Gastroesophageal sphincter (tissue), 4 donors: ENCODE measurements at places on chromosomes 2 and 18. TPM values are rescaled to one million over a fixed set of nuclear protein-coding genes. Genes with fewer than 3 reads are reported as not detected.
A peak's percentile ranks its signal among the peaks of the same experiment; 100 is the strongest.

DNA sequence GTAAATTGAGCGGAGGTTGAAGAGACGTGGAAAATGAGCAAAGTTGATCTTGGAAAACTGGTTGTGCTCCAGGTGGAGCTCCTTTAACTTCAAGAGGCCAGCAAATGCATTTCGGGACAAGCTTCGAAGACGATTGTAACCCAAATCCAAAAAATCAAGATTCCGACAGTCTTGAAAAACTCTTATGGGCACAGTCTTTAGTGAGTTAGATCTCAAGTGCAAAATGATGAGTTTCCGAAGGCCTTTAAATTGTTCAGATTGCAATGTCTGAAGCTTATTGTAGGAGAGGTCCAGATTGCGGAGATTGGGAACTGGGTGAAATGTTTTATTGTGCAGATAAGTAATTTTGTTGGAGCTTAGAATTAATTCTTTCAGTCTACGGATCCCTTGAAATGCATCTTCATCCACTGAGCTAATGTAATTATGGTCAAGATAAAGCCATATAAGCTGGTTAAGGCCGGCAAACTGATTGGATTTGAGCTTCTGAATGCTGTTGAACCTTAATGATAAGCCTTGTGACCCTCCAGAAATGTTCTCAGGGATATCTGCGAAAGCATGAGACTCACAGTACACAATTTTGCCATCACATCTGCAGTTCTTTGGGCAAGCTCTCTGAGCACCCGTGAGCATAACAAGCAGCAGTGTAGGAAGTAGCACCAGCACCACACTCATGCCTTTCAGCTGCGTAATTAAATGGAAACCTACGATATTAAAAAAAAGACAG is 2.9 kb downstream of the LRRTM4 start:
- no peak for ATAC-seq

Gene PAPOLG
- total RNA-seq = 19.5 TPM

Gene CDH2
- total RNA-seq = 22.6 TPM

DNA sequence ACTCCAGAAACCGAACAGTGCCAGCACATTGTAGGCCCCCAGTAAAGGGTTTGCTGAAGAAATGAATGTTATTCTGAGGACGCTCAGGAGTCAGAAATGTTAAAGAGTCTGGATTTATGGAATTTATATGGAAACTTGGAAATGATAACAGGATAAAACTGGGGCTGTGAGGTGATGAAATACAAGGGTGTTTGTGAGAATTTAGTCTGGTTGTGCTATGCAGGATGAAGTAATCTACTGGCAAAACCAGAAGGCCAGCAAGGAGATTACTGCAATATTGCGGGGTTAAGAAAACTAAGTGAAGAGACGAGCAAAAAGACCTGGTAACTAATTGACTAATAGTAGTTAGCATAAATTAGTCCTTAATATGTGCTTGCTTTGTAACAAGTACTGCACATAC is 467.8 kb downstream of the ZEB2 start:
- no peak for ATAC-seq

DNA sequence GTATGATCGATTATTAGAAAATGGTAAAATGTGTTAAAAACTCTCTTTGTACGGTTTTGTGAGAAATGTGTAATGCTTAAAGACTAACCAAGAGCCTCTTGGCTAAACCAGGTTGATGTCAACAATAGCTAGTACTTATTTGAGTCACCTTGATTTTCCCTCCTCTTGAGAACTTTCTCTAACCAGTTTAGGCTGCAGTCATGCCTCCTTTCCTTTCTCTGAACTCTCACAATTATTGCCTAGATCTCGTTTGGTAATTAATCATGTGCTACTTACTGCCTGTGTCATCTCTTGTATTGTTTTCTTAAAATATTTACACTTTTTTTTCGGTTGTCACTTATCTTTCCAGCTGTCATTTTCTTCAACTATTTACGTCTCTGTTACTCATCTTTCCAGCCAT is 1.1 kb upstream of the EPC2 start:
- no peak for ATAC-seq

Gene CCDC102B
- total RNA-seq = 3.8 TPM

Gene CHRNG
- total RNA-seq = not detected

- no peak for ATAC-seq
Observed at GRCh38 chr2:197793456-197793855, 8.3 kb upstream of the BOLL start.

DNA sequence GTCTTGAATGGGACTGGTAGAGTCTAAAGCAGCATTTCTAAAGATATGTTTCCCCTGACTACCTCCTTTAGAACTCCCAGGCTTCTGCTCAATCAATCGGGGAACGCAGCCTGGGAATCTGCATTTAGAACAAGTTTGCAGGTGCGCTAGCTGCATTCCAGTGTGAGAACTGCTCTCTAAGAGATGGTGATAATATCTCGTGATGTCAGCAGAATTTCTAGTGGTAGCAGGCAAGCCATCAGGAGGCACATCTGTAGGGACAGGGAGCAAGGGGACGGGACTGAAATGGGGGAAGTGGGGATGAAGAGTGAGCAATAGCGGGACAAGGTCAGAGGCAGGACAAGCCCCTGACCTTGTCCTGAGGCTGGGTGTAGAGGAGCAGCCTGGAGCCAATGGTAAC is 120.3 kb upstream of the DNMT3A start:
- no peak for ATAC-seq

Gene DYNC2LI1
- total RNA-seq = 18.5 TPM

Gene E2F6
- 19.8 TPM for total RNA-seq

DNA sequence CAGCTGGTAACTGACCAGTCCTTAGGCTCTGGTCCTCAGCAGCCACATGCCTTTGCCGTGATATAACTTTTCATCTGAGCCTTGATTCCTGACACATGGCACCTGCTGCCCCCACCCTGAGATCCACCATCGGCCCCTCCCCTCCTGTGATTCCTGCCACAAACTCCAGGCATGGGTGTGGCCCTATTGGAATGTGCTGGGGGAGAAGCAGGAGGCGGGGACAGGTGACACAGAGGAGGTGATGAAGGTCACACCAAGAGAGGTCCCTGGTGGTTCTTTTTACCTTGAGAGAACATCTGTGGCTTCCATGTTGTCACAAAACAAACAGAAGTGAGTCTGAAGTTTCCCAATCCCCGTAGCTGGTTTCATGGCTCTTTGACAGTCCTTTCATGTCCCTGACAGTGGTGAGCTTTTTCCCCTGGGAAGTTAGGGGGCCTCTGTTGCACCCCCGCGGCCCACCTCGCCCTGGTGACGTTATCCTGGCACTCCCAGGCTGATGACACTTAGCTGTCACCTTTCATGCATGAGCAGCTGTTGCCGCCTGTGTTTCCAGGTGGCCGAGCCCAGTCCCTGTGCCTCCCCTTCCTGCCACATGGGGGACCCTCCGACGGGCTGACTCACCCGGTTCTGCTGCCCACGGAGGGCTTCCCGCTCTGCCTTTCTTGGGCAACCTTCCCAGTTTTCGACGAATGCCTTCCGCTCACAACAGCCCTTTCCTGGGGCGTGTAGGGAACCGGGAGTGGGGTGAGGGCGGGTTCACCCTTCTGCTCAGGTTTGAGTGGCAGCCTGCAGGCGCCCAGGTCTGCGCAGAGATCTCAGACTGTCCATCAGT is 66.3 kb upstream of the GLI2 start:
- peak; percentile 22 for ATAC-seq

DNA sequence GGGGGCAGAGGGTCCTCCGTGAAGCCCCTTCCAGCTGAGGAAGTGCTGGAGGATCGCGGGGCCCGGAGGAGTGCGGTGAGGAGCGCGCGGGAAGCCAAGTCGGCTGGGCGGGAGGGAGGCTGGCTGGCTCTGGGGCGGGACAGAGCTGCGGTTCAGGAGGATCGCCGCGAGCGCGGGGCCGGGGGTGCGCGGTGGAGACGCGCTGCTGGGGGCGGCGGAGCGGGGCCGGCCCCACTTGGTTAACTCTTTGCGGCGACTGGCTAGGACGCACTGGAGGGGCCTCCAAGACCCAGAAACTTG is 464 bp downstream of the CYBRD1 start:
- peak; percentile 19 for ATAC-seq

DNA sequence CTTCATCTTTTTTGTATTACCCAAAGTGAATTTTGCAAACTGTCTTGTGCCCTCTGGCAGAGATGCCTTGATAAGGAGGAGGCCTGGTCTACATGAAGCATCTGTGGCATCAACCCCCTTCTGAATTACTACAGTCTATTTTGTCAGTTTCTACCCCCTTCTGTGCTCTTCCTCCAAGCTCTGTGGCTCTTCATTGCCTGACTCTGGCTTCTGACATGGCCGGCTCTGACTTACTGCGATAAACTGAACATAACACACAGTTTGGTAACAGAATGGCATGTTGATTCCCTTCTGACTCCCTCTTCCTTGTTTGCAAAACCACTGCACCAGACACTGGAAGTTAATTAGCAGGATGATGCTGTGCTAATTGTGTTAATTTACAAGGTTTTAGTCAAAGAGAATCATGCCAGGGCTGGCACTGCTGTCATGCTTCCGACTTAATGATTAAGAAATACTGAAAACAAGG is 122.5 kb downstream of the FIGN start:
- no peak for ATAC-seq

GRCh38 chr2:148517822-148518221 is 126.7 kb upstream of the EPC2 start:
- ATAC-seq = no peak

Gene ST6GAL2
- 24.8 TPM for total RNA-seq

GRCh38 chr2:238315031-238315595 is 5.2 kb upstream of the TRAF3IP1 start:
- no peak for ATAC-seq

Gene GREB1L
- total RNA-seq = 13.5 TPM

- no peak for ATAC-seq
Observed at GRCh38 chr2:11870064-11870463, 123.6 kb downstream of the LPIN1 start.

Gene CCDC138
- 2.2 TPM for total RNA-seq

Gene MATN3
- total RNA-seq = 1.0 TPM

GRCh38 chr2:16123856-16124780 is 183.8 kb downstream of the MYCN start:
- no peak for ATAC-seq

- no peak for ATAC-seq
Observed at GRCh38 chr2:72983500-72984161, 66.3 kb downstream of the EMX1 start.
